ENCODE measurements at places on chromosomes 12 and 14.

- no peak for DNase-seq
Observed at GRCh38 chr14:103130965-103131364, 7.7 kb downstream of the TNFAIP2 start.

DNA sequence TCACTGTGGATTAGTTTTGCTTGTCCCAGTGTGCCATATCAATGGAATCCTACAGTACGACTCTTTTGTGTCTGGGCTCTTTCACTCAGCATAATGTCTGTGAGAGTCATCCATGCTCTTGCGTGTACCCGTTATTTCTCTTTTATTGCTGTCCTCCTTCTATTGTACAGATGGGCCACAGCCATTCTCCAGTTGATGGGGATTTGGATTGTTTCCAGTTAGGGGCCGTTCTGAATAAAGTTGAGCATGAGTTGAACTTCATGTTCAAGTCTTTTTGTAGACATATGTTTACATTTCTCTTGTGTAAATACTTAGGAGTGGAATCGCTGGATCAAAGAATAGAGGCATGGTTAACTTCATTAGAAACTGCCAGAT is 38.3 kb downstream of the MYO1H start:
- DNase-seq, result no peak

GRCh38 chr14:28398506-28398905 is 368.1 kb upstream of the FOXG1 start:
- DNase-seq, result no peak

- no peak for DNase-seq
Observed at GRCh38 chr12:26528943-26529342, 304.1 kb downstream of the ITPR2 start.

GRCh38 chr12:77816196-77816595 is 14.5 kb upstream of the NAV3 start:
- no peak for DNase-seq

DNA sequence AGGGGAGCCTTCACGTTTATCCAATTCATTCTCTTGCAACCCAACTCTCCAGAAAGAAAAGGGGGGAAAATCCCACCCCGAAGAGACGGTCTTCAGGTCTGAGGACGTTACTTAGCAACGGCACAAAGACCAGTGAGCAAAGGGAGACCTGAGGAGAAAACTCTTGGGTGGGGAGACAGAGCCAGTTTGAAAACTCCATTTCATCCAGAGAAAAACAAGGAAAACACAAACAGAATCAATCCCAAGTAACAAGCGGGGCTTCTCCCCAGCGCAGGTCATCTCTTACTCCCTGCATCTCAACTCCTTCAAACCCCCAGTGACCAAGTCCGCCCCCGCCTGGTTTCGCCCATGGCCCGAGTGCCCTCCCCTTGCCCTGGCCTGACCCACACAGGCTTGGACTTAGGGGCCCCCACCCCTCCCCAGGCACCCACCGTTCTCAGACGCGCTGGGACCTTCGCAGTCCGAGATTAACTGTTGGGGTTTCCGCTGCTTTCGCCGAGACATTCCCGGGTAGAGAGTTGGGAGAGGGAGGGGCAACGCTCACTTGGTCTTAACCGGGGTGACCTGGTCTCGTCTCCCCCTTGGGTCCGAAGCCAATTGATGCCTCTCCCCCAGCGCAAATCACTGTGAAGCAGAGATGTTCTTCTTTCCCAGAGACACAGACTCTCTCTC is 10.4 kb upstream of the SALL2 start:
- no peak for DNase-seq

Measured in NCI-H2171 treated with DMSO at 0.1 percent for 48 hours (cell line).